ENCODE measurements at places on chromosomes 12 and 14. TPM values are rescaled to one million over a fixed set of nuclear protein-coding genes. Genes with fewer than 3 reads are reported as not detected.

ZDHHC22 gene
- not detected for total RNA-seq

KCNH3 gene
- 0.17 TPM for total RNA-seq

SRRM4 gene
- not detected for total RNA-seq

REP15 gene
- 0.99 TPM for total RNA-seq

PDZRN4 gene
- not detected for total RNA-seq
